ENCODE measurements at places on chromosomes 13 and 19.

- DNase-seq: no peak
Measured at GRCh38 chr19:40596608-40597328, 4.4 kb upstream of the LTBP4 start.

GRCh38 chr13:59754411-59754810 is 409.3 kb downstream of the DIAPH3 start:
- no peak for DNase-seq

- peak; percentile 88 for DNase-seq
Measured at GRCh38 chr13:76116751-76117360, 480.7 kb downstream of the LMO7 start.

GRCh38 chr13:98239162-98240076 is 62.4 kb upstream of the RNF113B start:
- DNase-seq: no peak

DNA sequence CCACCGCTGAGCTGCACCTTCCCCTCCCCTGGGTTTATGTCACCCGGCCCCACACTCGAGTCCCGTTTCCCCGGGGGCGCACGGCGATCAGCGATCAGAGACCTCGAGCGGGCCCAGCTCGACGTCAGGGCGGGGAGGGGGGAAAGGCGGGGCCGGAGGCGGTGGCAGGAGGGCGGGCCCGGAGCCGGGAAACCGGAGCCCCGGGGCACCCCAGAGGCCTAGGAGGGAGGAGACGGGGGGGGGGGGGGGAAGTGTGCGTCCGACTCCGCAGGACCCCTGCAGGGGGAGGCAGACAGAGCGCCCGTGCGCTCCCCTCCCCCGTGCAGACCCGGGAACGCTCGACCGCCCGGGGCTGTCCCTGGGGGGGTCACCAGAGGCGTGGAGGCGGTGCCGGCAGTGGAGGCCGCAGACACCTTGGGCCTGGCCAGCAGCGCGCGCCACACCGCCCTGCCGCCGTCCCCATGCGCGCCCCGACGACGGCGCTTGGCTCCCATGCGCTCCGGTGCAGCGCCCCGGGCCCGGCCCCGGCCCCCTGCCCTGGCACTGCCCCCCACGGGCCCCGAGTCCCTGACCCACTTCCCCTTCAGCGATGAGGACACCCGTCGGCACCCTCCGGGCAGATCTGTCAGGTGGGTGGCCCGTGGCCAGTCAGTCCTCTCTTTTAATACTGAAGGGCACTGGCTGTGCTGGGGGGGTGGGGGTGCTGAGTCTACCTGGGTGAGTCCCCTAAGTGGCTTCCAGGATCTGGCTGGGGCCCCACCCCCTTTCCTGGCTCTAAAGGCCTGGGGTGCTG is 11.8 kb downstream of the PDE4A start:
- DNase-seq: no peak

DNA sequence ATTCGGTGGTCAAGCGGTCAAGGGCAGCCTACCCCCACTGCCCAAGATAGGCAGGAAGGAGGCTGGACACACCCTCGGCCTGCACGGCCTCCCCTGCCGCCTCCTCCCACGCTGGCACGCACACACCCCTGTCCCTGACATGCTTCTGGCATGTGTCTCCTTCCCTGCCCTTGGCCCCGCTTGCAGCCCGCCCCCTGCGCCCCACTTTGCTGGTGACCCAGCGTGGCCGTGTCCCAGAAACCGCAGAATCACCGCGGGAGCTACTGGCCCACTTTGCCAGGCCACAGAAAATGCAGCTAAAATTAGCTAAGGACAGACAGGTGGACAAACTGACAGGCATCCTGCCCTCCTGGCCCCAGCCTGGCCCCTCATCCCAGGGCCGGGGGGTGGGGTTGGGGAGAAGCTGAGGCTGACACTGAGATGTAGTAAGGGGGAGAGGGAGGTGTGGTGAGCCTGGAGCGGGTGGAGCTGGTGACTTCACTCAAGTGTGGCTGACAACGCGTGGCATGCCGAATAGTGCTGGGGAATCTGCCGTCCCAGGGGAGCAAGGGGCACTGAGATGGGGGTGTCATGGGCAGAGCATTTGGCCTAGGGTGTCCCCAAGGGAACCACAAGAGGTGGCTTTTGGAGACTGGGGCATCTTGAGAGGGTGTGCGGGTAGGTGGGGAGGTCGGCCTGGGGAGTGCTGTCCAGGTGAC is 2.4 kb downstream of the SHANK1 start:
- DNase-seq: no peak

- DNase-seq: no peak
Measured at GRCh38 chr13:78241278-78241919, 322.8 kb upstream of the EDNRB start.

- no peak for DNase-seq
Measured at GRCh38 chr13:43315522-43315921, 292.1 kb downstream of the DNAJC15 start.

DNA sequence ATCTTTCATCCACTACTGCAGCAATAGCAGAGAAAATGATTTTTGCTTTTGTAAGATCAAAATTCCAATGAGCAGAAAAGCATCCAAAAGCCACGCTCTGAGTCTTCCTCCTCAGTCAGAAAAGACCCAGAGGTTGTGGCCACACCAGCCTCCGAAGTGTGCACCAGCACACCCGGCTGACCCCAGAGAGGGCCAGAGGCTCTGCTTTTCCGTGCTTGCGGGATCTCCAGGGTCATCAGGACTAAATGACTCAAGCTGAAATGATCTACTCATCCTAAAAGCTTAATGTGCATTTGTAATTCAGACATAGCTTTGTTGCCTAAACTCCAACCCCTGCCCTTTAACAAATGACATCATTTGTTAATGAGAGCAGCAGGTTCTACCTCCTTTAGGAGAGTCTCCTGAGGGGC is 16.5 kb downstream of the RXFP2 start:
- DNase-seq: no peak

DNA sequence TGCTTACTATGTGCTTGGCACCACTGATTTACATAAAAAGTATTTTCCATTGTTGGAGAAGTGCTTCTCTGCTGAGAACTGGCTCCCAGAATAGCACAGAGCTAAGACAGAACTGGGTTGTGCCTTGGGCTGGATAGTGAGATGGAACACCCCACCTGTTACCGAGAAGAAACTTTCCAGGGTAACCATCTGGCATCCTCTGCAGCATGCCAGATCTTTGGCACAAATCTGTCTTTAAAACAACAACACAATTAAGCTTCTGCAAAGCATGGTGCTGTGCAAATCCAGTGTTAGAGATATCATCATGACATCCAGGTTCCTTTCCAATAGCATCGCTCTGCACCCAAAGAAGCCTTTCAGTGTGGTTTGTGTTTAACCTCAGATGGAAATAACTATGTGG is 202.5 kb upstream of the RFC3 start:
- DNase-seq: no peak

DNA sequence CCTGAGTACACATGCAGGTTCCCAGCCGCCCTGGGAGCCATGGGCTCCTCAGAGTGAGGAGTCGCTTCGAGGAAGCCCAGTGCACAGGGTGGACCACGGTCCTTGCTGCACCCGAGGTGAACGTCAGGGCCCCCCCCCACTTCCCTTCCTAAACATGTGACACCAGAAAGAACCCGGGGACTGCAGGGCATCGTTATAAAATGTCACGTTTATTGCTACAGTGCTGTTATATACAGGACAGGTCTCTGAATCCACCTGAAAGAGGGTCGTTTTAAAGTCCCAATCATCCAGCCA is 3.8 kb upstream of the UQCR11 start:
- no peak for DNase-seq

GRCh38 chr13:99659226-99659625 is 158.0 kb downstream of the TM9SF2 start:
- no peak for DNase-seq

DNA sequence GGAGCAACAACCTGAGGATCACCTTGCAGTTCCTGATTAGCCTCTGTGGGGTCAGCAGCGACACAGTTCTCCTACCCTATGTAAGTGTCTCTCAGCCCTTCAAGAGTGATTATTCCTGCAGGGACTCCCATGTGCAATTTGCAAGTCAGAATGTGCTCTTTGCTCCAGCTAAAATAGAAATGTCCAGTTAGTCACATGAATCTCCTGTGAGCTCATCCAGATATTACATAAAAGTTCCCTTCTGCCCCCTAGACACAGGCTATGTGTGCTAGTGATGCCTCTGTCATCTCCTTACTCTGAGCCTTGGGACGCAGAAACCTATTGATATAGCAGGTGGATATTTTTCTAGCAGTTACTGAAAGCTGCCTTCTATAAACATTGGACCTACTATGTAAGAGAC is 105.5 kb downstream of the ZAR1L start:
- no peak for DNase-seq

DNA sequence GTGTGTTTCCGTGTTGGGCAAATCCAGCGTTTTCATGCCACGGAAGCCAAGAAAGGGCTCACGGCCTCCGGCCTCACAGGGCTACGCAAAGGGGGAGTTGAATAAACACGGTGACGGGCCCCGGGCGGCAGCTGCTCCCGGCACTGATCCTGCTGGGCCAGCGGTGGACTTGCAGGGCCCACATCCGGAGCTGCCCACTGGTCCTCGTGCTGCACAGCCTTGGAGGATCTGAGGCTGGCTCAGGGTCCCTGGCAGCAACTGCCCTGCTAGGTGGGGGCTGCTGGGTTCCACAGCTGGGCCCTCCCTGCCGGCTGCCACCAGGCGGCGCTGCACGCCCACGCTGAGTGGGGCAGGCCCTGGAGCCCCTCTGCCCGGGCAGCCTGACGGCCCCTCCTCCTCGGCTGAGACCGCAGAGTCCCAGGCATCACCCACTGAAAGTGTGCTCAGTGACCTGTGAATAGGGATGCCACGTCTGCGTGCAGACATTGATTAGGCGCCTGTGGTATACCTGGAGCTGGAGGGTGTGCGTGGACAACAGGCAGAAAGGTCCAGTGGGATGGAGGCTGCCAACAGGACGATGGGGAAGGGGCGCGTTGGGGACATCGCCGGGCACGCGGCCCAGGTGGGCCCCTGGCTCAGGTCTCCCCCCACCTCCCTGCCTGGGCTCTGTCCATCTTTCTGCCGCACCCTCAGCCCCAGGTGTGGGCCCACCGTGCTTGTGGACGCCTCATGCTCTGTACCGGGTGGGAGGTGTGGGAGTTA is 5.3 kb upstream of the HCN2 start:
- DNase-seq: no peak

- DNase-seq: peak; percentile 45
Measured at GRCh38 chr19:18785179-18786124, 5.7 kb downstream of the COMP start.

- DNase-seq: no peak
Measured at GRCh38 chr19:7701654-7702457, at the start of gene FCER2. TSS of gene FCER2 (minus strand) at chr19:7702131. CDS start at chr19:7699760, 2,371 bp downstream.

DNA sequence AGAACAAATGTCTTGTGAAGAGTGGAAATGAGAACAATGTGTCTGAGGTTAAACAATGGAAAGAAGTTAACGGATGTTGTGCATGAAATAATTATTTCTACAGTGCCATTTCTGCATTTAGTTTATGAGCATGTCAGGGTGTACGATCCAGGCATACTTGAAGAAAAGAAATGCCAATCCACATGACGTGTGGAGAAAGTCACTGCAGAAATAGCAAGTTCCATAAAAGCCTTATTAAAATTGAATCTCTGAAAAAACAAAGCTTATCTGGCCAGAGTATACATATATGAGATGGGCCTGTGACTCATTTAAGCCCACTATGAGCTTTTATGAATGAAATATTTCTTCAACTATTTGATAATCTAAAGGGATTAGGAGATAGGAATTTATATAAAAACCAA is 426.1 kb downstream of the EFNB2 start:
- peak; percentile 86 for DNase-seq

DNA sequence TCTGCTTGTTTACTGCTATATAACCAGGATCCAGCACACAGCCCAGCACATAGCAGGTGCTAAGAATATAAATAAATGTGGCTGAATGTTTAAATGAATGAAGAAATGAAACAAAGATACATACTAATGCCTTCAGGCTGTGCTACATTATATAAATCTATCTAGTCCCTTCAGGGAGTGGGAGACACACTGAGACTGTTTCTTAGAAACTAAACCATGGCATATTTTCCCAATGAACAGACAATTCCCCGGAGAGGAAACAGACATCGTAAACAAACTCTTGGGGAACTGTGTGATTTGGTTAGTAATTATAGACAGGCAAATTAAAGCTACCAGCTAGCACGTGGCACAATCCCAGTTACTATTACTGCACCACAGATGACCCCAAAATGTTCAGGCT is 9.7 kb upstream of the FEM1A start:
- DNase-seq: peak; percentile 34

DNA sequence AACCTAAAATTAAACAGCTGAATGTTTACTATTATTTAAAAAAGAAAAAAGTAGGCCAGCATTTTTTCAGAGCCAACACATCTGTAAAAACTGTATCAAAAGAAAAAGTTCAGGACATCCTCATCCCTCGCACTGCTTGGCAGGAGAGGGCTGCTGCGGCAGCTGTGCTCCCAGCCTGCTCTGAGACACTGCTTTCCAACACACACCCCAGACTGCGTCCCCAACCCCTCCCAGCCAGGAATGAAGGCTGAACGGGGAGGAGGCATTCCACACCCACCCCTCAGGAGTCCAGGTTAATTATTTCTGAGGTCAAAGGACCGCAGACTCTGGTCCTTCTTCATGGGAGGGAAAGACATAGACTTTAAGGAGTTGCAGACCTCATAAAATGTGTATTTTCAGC is 43.1 kb downstream of the COL4A1 start:
- no peak for DNase-seq

DNA sequence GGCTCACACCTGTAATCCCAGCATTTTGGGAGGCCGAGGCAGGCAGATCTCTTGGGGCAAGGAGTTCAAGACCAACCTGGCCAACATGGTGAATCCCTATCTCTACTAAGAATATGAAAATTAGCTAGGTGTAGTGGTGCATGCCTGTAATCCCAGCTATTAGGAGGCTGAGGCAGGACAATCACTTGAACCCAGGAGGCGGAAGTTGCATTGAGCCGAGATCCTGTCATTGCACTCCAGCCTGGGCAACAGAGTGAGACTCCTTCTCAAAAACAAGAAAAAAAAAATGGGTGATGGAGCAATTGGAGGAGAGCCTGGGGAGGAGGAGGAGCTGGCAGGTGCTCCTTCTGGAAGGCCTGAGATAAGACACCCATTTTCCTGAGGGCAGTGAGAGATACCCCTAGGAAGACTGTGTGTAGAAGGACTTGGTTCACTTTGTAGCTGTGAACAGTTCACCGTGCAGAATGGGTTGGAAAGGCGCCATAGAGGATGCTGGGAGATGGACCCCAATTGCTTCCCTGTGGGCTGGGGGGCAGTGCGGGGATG is 8.7 kb upstream of the CARM1 start:
- no peak for DNase-seq

DNA sequence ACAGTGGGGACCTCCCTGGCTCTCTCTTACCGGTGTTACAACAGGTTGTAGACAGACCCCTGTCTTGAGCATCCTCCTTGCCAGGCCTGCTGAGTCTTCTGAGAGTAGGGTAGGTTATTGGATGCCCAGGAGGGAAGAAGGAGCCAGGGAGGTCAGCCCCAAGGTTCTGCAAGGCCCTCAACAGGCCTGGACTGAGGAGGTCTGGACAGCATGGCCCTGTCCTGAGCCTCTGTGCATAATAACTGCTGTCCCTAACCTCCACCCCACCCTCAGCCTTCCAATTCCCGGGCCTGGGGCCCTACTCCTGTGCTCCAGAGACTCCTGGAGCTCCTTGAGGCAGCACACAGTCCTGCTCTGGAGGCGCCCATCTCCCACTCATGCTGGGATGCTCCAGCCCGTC is 336 bp downstream of the CD22 start:
- no peak for DNase-seq

GRCh38 chr13:71046360-71047079 is 820.5 kb downstream of the DACH1 start:
- DNase-seq: no peak

- DNase-seq: no peak
Measured at GRCh38 chr13:65508745-65509144, 1721.4 kb downstream of the PCDH9 start.

All from skin of body (tissue), 3 donors.